Stimulated activated naive B cell treated with anti-CD40 and anti-IgM and Interleukin-4, amounts not matched to agents 10 μg/mL and 1 μg/mL and 100 μg/mL, for 72 hours (primary cell): ENCODE measurements at places on chromosomes 2 and 18.

GRCh38 chr2:177169810-177170514 lies 42.6 kb upstream of the HNRNPA3 start:
- DNase-seq: no peak

DNA sequence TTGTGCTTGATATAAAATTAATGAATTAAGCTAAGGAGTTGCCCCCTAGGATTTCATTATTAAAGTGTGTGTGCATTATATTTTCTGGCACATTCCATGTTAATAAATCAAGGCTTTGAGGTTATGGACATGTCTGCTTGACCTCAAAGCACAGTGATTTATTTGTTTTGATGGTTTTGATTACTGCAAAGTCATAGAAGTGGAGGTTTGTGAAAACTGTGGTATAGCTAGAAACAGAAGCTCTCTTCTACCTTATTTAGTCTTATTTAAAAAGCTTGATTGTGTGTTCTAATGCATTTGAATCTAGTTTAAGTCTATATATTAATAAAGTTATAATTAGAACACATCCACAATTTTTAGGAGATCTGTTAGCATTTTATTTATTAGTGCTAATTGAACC lies 32.2 kb downstream of the DOK6 start:
- DNase-seq: no peak

DNA sequence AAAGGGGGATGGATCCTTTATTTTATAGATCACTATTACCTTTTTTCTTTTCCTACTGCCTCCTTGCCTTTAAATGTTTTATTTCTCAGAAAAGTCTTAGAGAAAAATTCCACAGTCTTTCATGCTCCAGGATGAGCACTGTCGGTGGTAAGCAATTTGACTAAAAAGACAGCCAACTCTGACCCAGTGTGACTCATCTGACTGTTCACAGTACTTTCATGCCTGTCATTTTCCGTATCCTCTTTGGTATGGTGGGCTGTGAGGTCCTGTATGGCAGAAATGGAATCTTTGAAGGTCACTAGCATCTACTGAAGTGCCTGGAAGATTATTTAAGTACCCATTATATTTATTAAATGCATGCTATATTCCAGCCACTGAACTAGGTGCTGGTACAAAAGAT lies 2.1 kb upstream of the RFTN2 start:
- no peak for DNase-seq

DNA sequence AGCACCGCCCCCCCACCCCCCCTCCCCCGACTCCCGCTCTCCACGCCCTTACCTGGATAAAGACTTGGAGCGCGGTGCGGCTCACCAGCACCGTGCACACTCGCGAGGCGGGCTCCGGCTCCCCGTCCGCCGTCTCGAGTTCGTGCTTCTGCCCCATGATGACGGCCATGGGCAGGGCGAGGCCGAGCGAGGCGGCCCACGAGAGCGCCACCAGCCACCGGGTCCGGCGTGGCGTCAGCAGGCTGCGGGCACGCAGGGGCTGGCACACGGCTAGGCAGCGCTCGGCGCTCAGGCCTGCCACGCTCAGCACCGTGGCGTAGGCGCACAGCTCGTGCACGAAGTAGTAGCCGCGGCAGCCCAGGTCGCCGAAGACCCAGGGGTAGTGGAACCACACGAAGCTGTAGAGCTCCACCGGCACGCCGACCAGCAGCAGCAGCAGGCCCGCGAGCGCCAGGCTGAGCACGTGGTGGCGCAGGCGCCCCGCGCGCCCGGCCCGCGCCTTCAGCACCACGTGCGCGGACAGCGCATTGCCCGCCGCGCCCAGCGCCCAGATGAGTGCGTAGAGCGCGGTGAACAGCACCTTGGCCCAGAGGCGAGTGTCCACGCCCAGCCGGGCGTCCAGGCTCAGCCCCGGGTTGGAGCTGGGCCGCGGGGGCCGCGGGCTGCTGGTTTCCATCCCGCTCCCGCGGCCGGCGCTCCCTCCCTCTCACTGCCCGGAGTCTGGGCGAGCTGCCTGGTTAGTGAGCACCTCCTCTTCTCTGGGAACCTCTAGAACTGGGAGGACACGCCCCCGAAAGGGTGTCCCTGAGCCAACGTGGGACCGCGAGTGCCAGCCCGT lies at the start of gene NTSR2:
NTSR2 (minus strand) TSS at position 742 of the 838 bp plus-strand sequence; CDS start at position 676, 66 bp downstream.
- no peak for DNase-seq

DNA sequence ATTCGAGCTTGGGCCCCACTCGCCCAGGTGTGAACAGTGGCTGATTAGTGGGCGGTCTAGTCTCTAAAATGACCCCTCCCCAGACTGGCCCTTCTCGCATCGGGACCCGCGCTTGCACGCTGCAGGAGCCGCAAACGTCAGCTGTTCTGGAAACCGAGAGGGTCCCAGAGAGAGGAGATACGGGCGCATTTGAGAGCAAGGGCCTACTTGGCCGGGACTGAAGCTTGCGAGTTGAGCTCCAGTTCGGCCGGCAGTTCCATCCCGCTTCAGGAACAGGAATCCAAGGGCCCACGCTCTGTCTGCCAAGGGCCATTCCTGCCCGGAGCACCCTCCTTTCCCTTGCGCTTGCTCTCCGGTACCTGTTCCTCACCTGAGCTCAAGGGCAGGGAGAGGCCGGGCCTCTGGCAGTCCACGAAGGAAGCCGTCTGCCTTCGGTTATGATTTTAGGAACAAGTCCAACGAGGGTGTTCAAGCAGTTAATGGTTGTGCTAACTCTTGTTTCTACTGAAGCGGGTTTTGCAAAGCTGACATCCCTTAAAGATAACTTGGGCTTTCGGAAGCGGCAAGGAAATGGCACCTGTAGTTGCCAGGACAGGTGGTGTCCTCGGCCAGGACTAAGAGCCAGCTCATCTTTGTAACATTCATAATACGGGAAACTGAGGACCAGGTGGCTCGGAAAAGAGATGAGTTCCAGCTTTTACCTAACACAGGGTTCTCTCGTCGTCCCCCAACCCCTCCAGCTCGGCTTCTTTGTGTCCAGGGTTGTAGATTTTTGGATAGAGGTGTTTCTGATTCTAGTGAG lies 3.9 kb upstream of the DLX1 start:
- DNase-seq: no peak

DNA sequence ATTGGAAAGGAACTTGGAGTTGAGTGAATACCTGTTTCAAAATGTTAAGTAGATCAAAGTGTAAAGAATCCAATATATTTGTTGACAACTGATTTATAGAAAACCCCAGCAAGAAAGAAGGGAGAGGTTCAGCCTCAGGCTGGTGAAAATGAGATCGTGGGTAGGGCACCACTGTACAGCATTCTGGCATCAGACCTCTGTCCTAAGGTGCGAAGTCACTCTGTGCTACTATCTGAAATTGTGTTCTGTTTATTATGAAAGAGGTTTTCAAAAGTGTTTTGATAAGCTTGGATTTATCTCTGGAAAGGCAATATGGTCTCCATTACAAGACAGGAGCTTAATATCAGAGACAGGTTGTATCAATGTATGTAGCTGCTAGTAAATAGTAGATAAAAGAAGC lies 80.5 kb upstream of the MAP4K3 start:
- no peak for DNase-seq

- DNase-seq: no peak
These were observed 685.2 kb downstream of the DCC start for GRCh38 chr18:53025247-53025646.

GRCh38 chr2:59168766-59169165 lies 927.6 kb upstream of the FANCL start:
- no peak for DNase-seq

DNA sequence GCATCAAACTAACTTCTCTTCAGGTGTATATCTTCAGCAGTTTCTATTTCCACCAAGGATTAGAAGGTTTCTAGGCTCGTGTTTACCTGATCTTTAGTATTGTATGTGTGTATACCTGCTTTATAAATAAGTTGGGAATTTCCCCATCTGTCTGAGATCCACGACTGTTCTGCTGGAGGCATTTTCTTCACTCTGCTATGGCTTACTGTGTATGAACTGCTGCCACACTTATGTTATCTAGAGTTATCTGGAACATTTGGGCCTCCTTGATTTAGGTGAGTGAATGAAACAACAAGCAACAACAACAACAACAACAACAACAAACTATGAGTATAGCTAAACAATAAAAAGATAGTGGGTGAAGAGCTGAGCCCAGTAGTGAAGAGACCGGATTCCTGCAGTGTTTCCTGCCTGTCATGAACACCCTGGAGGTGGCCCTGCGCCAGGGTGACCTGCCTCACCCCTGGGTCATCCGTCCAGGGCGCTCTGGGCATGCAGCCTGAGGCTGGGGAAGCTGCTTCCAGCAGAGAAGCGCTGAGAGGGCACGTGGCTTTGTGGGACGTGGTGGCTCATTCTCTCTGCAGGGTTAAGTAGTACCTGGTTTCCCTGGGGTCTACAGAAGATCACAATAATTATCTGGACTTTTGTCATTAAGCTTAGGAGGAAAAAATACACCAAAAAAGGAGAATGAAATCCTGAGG lies 56.1 kb upstream of the GATA6 start:
- no peak for DNase-seq

DNA sequence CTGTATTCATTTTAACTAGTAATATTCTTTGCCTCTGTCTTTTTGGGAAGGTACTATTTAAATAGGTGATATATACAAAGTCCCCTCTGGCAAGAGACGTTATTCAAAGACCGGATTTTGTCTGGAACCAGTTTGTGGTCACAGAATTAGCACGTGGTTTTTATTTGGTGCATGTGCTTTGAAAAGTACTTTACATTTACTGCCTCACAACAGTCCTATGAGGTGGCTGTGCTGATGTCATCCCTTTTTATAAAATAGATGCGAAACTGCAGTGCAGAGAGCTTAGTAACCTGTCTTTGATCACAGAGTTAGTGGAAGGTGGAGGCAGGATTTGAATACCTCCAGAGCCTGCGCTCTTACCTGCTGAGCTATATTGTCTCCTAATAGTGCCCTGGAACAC lies 4.0 kb downstream of the LPIN1 start:
- no peak for DNase-seq

DNA sequence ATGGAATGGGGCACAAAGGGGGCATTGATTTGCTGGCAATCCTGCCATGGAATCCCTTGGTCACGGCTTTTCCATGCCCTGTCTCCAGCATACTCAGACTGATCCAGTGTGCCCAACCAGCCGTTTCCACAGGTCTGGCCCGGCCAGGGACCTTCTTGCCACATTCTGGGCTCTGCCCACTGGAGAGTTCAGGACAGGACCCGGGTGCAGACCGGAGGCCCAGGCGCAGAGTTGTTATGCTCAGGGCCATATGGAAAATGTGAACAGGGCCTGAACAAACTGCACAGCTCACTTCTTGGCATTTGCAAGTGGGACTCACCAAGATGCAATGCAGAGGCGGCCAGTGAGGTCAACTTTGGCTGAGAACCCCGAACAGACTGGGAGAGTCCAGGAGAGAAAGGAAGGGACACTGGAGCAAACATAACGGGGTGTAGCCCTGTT lies 15.6 kb upstream of the ASAP2 start:
- DNase-seq: no peak

- no peak for DNase-seq
These were observed 29.6 kb upstream of the SLC30A6 start for GRCh38 chr2:32136097-32136496.

DNA sequence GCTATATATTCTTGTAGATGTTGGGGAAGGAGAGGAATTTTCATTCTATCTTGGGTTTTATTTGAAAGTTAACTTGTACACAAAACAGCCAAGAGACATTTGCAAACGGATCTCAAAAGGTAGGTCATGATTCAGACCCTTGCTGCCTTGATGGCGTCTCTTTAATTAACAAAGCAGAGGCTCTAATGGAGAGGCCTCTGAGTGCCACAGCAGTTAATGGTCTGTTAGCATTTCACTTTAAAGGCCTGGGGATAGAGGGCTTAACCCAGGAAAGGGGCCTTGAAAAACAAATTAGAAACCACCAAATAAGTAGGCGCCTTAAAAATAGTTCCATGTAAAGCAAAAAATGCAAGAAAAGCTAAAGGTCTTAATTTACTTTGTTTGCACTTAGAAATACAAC lies 836.9 kb upstream of the CELF4 start:
- DNase-seq: no peak

- no peak for DNase-seq
These were observed 276.3 kb upstream of the PARD3B start for GRCh38 chr2:204268971-204269370.

GRCh38 chr2:65708086-65708485 lies 275.7 kb upstream of the SPRED2 start:
- DNase-seq: no peak

- no peak for DNase-seq
These were observed 178.8 kb downstream of the PRKCE start for GRCh38 chr2:45830322-45830721.

- DNase-seq: no peak
These were observed 317.9 kb upstream of the TANK start for GRCh38 chr2:160842286-160842685.

DNA sequence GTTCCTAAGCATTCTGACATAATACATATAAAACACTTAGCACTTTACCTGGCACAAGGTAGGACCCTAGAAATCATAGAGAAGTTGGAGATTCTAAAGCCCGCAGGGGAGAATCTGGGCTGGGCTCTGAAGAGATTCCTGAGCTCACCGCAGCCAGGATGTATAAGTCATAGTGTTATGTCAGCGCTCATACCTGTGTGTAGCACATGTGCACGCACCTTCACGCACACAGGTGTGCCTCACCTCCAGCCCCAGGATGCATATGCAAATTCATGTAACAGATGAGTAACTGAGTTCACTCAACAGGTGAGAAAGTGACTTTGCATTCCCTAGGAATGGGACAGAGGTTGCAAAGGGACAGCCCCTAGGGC lies 7.9 kb upstream of the SDC1 start:
- DNase-seq: no peak

- no peak for DNase-seq
These were observed 37.7 kb upstream of the SMAD2 start for GRCh38 chr18:47968006-47968676.

GRCh38 chr2:3584076-3584475 lies 9.0 kb downstream of the RPS7 start:
- DNase-seq: no peak

GRCh38 chr2:70655786-70656185 lies 102.2 kb upstream of the TGFA start:
- no peak for DNase-seq

GRCh38 chr2:9975328-9975727 lies 23.8 kb downstream of the GRHL1 start:
- DNase-seq: no peak

DNA sequence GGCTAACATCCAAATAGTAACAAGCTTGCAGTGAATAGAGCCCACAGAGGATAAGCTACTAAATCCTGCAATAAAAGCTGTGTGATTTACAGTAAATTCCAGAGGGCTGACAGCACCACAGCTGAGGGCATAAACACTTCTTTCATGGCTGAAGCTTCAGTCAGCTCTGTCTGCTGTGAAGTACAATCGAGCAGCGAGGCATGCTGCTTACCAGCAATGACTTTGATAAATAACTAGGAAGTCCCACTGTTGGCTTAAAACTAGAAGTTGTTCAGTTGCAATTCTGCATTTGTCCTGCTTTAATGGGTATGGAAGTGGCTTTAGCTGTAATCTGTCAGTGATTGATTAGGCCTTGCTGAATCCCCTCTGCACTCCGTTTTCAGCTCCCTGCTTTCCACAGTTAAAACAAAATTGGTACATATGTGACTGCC lies 65.2 kb upstream of the FIGN start:
- no peak for DNase-seq

DNA sequence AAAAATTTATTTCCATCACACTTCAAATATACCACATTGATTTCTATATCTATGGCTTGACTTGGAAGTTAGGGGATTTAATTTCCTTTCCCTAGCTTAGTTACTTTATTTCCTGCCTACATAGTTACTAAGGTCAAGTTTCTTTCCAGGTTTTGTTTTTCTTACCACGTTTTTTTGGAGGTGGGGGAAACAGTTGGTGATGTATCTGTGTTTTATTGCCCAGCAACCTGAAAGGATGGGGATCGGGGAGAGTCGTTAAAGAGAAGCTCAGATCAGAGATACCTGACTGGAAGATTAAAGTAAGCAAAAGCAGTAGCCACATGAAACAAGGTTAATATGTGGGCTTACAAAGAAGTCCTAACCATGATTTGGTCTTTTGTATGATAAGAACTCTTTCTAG lies 127.8 kb downstream of the OSBPL6 start:
- no peak for DNase-seq
